ENCODE measurements at places on chromosomes 4 and X.
A peak's percentile ranks its signal among the peaks of the same experiment; 100 is the strongest.

GRCh38 chrX:153981771-153982533 is 9.4 kb downstream of the TMEM187 start:
- DNase-seq: no peak

- no peak for DNase-seq
Observed at GRCh38 chr4:6043843-6044242, 25.6 kb upstream of the C4orf50 start.

DNA sequence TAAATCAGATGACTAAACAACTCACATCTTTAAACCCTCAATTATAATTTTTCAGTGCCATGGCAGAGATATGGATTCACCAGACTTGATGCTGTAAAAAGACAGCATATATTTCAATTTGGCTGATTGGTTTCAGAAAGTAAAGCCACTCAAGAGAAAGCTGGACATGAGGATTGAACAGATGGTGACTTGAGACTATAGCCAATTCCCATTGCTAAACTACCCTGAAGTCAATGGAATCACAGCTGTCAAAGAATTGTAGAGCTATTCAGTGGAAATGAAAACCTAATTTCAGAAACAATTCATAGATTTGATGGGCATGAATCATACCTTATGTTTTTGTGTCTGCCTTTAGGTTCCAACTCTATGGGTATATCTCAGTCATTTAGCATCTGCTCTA is 510.6 kb upstream of the BOD1L1 start:
- DNase-seq: no peak

- DNase-seq: no peak
Observed at GRCh38 chrX:102711872-102712215, 404 bp upstream of the GPRASP2 start.

DNA sequence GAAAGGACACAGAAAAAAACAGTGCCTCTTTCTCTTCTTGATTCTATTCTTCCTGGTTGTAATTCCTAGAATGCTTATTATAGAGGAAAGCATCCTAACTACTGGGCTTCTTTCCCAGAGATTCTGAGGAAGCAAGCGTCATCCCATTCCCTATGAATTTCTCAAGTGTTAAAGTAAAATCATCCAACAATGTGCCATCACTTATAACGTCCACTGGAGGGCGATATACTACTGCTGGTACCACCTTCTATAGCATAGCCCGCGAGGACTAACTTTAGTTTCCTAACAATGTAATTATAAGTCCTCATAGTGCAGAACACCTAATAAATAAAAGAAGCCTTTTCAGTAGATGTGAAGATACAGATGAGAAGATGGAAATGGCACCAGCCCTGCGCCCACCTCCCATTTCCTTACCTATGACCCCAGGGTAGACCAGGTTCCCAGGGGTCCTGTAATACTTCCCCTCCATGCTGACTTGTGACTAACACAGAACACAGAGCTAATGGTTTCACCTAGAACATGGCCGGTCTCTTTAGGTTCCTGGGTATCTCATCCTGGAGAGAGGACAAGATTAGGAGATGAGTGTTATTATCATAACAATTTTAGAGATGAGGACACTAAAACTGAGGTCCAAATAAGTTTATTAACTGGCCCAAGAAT is 4.2 kb downstream of the CENPVL3 start:
- no peak for DNase-seq

GRCh38 chr4:81447566-81448229 is 24.0 kb downstream of the RASGEF1B start:
- DNase-seq: no peak

GRCh38 chrX:151987108-151987507 is 12.6 kb upstream of the GABRE start:
- no peak for DNase-seq

DNA sequence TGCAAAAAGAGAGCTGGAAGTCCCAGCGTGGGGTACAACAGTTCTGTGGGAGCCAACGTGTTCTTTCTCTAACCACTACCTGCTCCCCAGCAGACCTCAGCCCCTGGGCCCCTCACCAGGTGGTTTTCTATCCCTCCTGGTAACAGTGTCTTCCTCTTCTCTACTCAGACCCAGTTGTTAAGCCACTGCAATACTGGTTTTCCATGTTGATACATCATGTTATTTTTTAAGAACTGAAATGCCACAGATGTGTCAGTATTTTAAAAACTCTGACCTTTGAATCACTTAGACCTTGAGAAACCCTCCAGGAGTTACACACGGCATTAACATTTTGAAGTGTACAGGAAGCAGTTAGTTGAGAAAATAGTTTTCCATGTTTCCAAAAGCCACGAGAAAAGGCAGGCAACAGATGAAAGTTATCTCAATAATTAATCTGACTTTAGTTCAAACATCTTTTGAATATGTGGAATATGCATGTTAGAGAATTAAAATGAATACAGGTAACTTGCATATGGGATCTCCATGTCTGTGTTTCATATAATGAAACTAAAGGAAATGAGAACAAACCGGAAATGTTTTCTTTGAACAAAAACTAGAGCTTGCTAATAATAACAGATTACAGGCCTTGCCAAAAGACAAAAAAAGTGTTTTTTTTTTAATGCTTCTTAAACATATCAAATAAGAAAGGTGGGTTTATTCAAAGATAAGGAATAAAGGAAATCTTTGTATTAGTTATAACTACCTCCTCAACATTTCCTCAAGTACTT is 108.8 kb downstream of the ZNF827 start:
- no peak for DNase-seq

DNA sequence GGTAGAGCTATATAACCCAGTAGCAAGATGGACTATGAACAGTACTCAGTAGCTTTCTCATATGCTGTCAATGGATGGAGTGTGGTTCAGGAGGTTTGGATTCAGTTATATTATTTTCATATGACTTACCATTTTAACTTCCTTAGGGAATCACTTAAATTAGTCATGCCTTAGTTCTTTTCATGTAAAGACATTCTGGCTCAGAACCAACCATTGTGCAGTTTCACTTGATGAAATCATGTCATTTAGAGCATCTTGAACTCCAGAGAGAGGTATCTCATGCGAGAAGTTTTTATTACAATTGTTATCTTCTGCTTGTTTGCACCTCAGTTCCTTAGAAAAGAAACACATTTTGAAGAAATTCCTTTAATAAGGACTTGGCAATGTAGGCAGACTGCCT is 55.8 kb downstream of the IL1RAPL2 start:
- DNase-seq: no peak

- DNase-seq: no peak
Observed at GRCh38 chr4:25180524-25181131, 20.4 kb upstream of the SEPSECS start.

- DNase-seq: no peak
Observed at GRCh38 chr4:153248641-153249198, 44.5 kb downstream of the TRIM2 start.

GRCh38 chr4:176635372-176636261 is 157.1 kb downstream of the VEGFC start:
- DNase-seq: no peak

DNA sequence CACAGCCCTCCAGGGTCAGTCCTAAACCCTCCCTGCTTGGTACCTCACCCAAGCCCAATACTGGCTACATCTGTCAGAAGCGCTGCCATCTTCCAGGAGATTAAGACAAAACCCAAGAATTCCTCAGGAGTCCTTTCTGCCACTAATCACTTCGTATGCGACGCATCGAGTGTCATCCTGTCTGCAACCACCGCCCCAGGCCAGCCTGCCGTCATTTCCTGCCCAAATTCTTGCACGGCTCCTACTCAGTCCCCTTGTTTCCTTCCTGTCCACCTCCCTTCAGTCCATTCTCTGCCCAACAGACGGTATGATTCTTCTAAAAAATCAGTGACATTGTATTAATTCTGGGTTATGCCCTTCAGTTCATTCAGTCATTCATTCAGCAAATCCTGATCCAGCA is 113.6 kb downstream of the NFKB1 start:
- DNase-seq: no peak

- DNase-seq: no peak
Observed at GRCh38 chr4:24820541-24820940, 25.2 kb downstream of the SOD3 start.

DNA sequence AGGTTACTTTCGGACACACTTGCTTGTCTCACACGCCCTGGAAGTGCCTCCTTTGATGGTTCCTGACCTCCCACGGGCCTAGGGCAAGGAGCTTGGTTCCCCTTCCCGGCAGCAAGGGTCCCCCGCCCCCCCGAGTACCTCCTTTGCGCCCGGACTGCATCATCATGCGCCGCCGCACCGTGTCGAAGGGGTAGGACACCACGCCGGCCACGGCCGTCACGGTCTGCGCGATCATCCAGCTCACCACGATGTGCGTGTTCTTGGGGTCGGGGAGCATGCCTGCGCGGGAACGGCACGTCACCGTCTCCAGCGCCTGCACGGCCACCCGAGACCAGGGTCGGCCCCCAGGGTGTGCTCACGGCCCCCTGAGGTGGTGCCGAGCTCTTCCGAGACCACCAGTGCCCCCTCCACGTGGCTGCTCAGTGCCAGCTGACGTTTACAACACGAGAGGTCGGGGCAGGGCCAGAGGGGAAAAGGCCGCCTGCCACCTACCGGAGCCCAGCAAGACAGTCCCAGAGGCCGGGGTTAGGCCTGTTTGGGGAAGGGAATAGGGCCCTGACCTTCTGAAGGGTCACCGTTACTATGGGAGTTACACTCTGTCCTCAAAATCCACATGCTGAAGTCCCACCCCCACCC is 4.7 kb downstream of the SLC25A6 start:
- DNase-seq: no peak

GRCh38 chr4:112557676-112558411 is 41.9 kb upstream of the NEUROG2 start:
- DNase-seq: no peak

DNA sequence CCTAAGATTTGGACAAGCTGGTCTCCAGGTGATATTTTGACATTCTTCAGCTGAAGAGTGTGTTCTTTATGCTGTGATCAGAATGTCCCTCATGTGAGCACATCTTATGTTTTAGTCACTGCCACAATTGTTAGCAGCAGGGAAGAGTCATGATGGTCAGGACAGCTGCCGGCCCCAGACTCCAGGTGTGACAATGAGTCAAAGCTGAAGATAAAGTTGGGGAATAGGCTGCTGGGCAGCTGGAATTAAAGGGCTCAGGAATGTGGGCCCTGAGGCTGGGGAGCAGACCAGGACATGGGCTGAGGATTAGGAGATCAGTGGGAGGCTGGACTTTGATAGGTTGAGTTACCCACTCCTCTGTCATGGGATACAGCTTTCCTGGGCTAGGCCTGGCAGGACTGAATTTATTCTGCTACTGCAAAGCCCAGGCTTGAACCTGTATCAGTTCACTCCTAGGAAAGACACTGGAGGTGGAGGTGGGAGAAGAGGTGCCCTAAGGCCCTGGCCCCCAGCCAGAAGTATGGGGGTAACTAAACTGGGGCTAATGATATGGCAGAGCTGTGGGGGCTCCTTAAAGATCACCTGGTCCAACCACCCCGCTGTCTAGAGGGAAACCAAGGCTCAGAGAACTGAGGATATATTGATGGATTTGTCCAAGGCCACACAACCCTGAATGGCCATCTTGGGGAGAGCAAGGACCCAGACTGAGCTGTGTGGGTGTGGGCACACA is 119.5 kb downstream of the PJA1 start:
- no peak for DNase-seq

- no peak for DNase-seq
Observed at GRCh38 chrX:69324851-69325250, 159.6 kb upstream of the PJA1 start.

DNA sequence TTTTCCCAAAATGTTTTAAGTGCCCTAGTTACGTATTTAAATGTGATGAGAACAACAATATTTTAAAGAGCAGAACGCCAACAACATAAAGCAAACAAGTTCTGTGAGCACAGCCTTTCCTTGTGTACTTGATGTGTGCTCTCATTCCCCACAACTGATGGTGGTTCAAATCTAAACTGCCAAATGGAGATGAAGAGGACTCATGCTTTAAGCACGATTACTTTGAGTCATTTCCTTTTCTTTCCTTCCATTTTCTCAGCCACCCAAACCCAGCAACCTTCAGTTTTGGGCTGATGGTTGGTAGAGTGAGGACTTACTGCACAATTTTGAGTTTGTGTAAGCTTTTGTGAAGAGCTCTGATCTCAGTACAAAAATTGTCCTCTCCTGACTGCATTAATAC is 1.7 kb downstream of the NSD2 start:
- no peak for DNase-seq

- peak; percentile 27 for DNase-seq
Observed at GRCh38 chr4:147862043-147862692, 130.3 kb downstream of the ARHGAP10 start.

GRCh38 chrX:13088156-13088487 is 43.7 kb upstream of the FAM9C start:
- DNase-seq: no peak

DNA sequence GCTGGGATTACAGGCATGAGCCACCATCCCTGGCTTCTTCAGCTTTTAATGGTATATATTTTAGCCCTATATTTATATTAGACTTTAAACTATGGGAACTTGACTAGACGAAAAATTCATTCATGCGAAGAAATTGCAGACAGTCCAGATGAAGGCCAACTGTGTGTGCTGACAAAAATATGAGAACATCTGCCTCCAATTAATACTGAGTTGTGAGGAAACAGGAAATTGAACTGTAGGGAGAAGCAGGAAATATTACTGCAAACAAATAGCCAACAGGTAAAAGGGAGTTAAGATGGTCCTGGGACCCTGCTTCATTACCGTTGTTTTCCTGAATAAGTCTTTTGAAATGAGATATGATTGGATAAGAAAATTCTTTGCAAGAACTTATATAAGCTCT is 26.3 kb downstream of the MGARP start:
- DNase-seq: no peak

DNA sequence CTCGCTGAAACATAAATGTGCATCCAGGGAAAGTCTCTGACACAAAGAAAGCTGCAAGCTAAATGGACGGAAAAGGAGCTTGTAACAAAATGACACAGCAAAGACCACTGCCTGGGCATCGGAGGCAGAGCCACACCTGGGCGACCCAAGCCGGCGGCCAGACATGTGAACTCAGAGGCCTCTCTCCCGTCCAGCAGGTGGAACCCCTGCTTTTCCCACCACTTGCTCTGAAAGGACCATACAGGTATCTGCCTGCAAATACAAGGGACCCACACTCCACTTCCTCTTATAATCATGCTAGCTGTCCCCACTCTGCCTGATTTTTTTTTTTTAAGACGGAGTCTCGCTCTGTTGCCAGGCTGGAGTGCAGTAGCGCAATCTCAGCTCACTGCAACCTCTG is 12.0 kb downstream of the CPLX1 start:
- no peak for DNase-seq

DNA sequence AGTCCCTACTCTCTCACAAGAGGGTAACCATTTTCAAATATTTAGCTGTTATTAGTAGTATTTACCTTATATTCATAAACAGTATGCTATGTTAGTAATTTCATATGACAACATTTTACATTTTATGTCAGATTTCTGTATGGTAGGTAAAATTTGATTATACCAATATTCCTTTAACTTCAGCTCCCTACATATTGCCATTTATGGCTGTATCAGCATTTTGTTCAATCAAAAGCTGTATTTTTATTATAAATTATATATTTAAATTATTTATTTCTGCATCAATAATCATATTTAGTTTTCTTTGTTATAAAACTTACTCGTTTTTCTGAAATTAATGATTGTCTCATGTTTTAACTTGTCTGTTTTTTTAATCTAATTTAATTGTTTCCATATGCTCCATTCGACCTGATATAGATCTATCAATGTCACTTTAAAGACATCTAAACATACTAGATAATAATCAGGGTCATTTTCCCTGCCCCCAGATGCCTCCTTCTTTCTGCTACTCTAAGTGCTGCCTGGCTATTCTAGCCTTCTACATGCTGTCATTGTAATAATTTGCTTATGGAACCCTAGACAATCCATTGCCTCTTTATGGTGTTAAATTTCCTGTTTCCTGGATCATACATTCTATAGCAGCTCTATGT is 1976.7 kb upstream of the ADGRL3 start:
- no peak for DNase-seq

- no peak for DNase-seq
Observed at GRCh38 chrX:133306316-133306715, 88.2 kb upstream of the TFDP3 start.

Data from D721Med (cell line).